ENCODE measurements at places on chromosomes 7 and 10. TPM values are rescaled to one million over a fixed set of nuclear protein-coding genes. Genes with fewer than 3 reads are reported as not detected.

Gene LARP4B
- polyA plus RNA-seq = 51.3 TPM

Gene PTF1A
- not detected for polyA plus RNA-seq

Gene METTL27
- polyA plus RNA-seq = 5.1 TPM

Gene VSTM4
- polyA plus RNA-seq = 15.8 TPM

Gene MEOX2
- polyA plus RNA-seq = 1.6 TPM

Gene PARD3
- polyA plus RNA-seq = 81.9 TPM

GRCh38 chr10:55628260-55628701, 732.8 kb downstream of the ZWINT start:
- peak; percentile 42 for DNase-seq

DNA sequence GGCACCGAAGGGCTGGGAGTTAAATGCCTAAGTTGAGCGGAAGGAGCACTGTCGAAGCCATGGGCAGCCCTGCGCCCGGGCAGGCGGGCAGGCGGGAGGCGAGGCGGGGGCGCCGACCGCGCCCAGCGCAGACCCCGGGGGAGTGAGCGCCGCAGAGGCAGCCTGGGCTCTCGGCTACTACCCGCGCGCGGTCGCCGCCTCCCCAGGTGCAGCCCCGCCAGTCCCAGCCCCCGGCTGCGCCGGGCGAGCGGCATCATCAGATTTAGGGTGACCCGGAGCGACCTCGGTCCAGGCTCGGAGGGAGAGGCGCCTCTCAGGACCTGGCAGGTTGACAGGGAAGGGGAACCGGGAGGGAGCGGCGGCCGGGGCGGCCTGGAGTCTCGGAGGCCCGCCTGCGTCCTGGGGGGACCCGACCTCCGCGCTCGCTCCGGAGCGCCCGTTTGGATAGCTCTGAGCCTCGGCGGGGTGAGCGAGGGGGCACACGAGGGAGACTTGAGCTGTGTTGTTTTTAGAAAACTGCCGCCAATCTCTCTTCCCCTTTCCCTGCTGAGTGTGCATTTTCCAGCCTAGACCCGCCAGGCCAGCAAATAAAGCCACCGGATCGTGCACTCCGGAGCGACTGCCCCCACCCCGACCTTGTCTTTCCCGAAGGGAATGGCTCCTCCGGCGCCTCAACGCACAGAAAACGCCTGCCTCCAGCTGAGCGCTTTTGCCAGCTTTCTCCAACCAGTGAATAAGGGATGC, 2.3 kb upstream of the NRP1 start:
- peak; percentile 68 for DNase-seq

- DNase-seq = no peak
Observed at GRCh38 chr7:50298811-50299562, 5.5 kb upstream of the IKZF1 start.

GRCh38 chr10:49614242-49615198, 683 bp downstream of the CHAT start:
- DNase-seq = no peak

- no peak for DNase-seq
Observed at GRCh38 chr7:128687131-128687530, 15.0 kb downstream of the GARIN1A start.

DNA sequence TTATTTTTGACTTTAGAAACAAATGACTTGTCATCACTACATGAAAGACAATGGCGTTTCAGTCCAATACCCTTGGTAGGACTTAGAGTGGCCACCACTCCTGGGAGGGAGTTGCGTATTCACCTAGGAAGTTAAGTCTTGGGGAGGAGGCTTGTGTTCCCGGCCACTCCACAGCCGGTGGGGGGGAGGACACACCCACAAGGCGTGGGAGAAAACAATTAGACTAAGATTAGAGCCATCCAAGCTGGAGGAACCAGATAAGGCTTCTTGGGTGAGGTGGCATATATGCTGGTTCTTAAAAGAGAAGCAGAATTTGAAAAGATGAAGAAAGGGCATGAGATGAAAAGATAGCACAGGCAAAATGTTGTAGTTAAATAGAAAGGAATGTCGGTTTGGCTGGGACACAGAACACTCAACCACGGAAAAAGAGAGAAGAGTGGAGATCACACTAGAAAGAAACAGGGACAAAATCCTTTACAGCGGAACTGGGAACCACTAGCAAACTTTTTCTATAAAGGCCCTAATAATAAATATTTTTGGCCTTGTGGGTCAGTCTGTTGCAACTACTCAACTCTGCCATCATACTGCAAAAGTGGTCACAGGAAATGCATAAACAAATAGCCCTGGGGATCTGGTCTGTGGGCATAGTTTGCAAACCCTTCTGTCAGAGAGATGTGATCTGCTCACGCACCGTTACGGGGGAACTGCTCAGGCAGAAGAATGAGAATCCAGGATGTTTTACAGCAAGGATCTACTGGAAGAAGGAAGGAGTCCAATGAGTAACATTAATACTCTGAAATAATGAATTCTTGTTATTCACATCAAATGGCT, 651.8 kb downstream of the PARD3 start:
- DNase-seq = no peak

DNA sequence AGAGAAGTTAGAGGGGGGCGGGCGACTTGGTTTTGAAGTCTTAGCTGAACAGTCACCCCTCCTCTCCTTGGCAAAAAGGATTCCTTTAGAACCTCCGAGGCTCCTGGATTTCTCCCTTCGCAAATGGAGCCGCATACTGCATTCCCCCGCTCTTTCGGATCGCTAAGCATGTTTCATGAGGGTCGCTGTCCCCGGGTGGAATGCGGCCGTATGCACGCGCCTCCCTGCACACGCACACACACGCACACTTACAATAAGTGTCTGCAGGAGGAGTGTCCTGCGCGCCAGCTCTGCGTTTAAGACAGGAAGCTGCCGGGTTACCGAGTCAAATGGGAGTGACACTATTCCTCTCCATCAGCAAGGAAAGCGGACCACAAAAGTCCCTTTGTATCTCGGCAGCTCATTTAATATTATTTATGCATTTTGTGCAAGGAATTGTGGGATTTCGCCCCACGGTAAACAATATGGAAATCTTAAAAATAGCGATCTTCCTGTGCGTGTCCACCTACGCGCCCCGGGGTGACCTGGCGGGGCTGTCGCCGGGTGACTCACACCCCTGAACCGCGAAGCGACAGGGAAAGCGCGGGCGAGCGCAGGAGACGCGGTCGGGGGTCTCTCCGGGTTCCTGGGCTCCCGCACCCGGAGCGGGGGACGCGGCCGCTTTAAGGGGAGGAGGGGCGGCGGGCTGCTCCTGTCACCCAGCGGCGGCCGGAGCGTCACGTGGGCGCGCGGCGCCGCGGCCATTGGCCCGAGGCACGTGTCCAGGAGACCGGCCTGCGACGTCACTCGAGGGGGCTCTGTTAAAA, 988 bp upstream of the EN2 start:
- DNase-seq = peak; percentile 72

DNA sequence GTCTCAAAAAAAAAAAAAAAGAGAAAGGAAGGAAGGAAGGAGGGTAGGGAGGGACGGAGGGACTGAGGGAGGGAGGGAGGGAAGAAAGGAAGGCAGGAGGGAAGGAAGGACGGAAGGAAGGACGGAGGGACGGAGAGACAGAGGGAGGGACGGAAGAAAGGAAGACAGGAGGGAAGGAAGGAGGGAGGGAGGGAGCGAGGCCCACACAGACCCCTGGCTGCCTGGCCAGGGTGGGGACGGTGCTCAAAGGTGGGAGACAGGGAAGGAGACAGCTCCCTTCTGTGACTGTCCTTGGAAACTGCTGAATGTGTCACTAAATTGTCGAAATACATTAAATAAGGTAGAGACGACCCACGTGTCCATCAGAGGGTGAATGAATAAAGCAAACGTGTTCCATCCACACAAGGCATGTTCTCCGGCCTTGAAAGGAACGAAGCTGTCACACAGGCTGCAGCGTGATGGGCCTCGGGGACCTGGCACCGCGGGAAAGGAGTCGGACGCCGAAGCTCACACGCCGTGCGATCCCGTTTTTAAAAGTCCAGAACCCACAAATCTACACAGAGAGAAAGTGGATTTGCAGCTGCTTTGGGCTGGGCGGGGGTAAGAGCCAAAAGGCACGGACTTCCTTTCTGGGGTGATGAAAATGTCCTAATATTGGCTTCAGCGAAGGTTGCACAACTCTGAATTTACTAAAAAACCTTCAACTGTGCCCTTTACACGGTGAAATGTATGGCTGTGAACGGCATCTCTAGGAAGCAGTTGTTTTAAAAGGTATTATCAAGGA, 23.3 kb downstream of the ADAP1 start:
- DNase-seq = no peak

- no peak for DNase-seq
Observed at GRCh38 chr7:26858735-26859134, 5.7 kb downstream of the SKAP2 start.
